ENCODE measurements at places on chromosomes 3 and 15. TPM values are rescaled to one million over a fixed set of nuclear protein-coding genes. Genes with fewer than 3 reads are reported as not detected.

GRCh38 chr3:111954228-111954990 is 24.4 kb upstream of the ABHD10 start:
- no peak for DNase-seq

DNA sequence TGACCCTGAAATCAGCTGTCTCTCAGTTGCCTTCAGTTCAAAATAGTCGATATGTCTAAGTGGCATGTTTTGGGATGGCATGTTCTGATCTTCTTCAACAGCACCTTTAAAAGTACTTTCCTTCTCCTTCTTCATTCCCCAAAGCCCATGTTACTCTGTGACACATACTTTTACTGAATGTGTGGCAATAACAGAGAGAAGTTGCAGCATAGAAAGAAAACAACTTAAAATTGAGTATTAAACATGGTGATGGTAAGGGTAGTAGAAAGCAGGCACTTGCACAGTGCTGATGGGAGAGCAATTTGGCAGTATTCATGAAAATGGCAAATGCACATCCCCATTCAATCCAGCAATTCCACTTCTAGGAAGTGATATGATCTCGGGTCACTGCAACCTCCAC is 12.3 kb upstream of the ULK4 start:
- no peak for DNase-seq

DNA sequence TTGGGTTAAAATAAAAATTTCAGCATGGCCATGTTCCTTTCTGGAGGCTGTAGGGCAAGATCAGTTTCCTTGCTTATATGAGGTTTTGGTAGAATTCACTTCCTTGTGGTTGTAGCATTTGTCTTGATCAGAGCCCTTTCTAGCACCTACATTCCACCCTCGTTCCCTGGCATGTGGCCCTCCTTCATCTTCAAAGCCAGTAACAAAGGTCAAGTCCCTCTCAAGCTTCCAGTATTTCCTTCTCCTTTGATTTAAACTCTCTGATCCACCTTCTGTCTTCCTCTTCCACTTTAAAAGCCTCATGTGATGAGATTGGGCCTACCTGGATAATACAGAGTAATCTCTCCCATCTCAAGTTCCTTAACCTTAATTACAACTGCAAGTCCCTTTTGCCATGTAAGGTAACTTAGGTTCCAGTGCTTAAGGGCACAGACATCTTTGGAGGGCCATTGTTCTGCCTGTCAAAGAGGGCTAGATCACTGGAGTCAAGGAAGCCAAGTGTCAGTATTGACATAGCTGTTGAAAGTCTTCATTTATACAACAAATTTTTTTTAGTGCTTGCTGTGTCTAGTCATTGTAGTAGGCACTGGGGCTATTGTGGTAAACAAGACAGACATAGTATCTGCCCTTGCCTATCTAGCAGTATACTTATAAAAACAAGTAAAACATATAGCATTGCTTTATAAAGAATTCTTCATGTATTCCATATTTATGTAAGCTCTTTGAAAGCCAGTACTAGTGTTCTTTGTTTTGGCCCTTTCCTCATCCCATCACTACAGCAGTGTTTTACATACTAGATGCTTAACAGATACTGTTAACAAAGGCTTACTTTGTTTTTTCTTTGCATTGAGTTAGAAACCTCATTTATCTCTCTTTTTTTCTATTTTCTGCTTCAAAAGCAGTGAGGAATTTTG is 40.7 kb downstream of the GLCE start:
- no peak for DNase-seq

- DNase-seq, result peak; percentile 89
These were observed 30.4 kb upstream of the ALDH1A3 start for GRCh38 chr15:100849021-100849854.

- no peak for DNase-seq
These were observed 34.6 kb upstream of the CMTM8 start for GRCh38 chr3:32203854-32204253.

The FAM107A gene
- polyA plus RNA-seq, result 0.69 TPM

The GAP43 gene
- 0.52 TPM for polyA plus RNA-seq

The SLC9C1 gene
- 0.61 TPM for polyA plus RNA-seq

The RHCG gene
- 2.7 TPM for polyA plus RNA-seq

Measured in left lung (tissue), 14 donors.